ENCODE measurements at places on chromosomes 5 and 9.

DNA sequence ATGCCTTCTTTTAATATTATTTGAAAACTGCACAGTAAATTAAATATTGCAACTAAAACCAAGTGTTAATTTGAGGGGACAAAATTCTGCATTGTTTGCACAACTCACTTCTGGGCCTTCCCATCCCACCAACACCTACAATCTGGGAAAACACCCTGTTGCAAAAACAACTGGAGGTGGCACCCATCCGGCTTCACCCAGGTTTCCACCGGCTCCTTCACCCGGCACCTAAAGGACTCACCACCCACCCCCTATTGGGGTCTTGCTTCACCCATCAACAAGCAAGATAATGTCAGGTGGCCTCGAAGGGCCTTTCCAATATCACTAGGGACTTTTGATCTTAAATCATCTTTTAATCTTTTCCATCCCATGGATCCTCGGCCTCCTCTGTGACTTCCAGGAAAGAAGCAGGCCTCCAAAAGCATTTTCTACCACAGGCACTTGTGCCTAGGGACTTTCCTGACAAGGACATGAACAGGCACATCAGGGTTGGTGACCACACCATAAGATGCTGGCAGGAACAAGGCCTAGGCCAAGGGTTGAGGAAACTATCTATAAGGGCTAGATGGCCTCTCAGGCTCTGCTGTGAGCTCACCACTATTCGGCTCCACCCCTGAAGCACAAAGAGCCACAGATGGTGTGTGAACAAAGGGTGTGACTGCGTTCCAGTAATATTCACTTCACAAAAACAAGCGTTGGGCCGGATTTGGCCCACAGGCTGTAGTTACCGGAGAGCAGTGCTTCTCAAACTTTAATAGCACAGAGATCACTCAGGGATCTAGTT is 205.1 kb downstream of the AUH start:
- no peak for DNase-seq

- DNase-seq = no peak
These were observed 17.9 kb downstream of the SLC36A3 start for GRCh38 chr5:151285683-151286082.

GRCh38 chr5:2709976-2710689 is 41.3 kb downstream of the IRX2 start:
- no peak for DNase-seq

DNA sequence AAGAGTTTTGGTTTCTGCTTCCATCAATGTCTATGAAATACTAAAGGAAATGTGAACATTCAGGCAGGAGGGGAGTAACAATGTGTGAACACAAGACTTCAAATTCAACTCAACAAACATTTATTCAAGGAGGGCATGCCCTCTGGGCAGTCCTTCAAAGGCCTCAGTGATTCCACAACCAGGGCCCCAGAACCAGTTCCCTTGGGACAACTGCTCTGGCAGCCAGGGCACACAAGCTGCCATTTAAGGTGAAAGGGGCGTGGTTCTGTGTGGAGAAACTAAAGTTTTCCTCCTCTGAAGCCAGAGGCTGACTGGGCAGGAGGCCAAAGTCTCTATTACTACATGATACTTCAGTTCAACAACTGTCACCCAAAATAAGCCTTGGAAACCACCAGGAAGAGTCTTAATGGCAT is 3.2 kb downstream of the RBM18 start:
- no peak for DNase-seq

- DNase-seq = no peak
These were observed 1.6 kb downstream of the BTNL3 start for GRCh38 chr5:180990086-180990881.

GRCh38 chr5:136364307-136364706 is 1.0 kb downstream of the TRPC7 start:
- DNase-seq = no peak

- no peak for DNase-seq
These were observed 40.6 kb upstream of the COL5A1 start for GRCh38 chr9:134600836-134601638.

DNA sequence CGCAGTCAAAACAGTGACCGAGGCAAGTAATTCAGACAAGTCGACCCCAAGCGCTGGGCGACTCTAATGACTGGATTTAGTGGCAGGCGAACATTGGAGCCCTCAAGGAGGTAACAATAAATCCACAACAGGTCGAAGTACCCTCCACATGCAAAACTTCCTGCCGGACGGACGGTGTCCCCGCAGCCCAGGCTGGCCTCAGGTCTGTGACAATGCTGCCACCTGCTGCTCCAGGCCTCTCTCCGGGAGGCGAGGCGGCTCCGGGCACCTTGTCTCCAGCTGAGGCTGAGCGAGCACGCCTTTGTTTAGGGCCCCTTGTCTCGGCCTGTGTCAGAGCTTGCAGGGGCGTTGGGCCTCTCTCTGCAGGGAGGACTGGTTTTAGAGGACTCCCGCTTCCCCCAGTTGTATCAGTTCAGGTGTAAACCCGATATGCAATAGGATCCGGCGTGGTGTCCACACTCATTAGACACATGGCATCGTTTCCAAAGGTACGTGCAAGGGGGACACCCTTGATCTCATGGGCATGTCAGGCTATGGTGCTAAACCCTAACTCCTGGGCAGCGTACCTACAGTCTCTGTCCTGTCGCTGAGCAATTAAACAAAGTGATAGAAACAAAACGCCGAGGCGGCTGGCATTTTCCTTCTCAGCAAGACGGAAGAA is 628.0 kb upstream of the ADAMTS16 start:
- no peak for DNase-seq

GRCh38 chr9:134167530-134167931 is 3.2 kb upstream of the RNU6ATAC start:
- DNase-seq = no peak

DNA sequence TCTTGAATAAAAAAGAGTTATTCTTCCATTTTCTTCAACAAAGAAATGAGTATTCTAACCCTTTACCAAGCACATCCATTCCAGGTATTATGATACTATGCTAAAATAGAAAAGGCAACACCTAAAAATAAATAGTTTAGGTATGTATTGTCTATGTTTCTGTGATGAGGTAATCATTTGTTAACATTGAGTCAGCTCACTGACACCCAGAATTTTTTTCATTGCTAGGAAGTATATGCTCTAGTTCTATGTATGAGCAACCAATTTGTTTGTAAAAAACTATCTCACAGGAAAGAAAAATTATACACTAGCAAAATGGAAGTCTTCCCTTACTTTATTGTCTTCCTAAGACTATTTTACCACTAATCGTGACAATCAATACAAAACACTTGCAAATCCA is 615.6 kb upstream of the GRIN3A start:
- DNase-seq = no peak

DNA sequence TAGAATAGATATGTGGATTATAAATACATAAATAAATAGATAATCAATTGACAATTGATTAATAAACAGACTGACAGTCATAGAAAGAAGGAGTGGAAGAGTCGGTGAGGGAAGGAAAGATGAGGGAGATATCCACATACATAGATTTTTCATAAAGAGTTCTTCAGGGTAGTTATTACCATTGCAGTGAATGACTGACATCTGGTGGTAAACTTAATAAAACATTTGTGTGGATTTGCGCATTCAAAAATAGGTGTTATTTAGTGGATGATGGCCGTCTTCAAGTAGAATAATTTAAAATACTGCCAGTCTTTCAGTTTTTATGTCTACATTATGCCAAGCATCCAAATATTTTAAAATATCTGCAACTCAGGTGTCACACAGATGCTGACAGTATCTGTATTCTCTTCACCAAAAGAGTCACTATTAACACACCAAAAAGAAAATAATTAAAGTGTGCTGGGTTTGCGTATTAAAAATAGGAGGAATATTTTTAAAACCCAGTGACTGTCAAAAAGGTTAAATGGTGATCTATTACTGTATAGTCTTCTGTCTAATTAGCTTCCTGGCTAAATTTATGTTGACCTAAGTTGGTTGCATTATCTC is 78.8 kb downstream of the GIN1 start:
- no peak for DNase-seq

- DNase-seq = peak; percentile 25
These were observed at the start of gene FAM13B for GRCh38 chr5:138032572-138033385. FAM13B (minus strand) TSS chr5:138033079; CDS start chr5:138019111, 13,968 bp downstream.

DNA sequence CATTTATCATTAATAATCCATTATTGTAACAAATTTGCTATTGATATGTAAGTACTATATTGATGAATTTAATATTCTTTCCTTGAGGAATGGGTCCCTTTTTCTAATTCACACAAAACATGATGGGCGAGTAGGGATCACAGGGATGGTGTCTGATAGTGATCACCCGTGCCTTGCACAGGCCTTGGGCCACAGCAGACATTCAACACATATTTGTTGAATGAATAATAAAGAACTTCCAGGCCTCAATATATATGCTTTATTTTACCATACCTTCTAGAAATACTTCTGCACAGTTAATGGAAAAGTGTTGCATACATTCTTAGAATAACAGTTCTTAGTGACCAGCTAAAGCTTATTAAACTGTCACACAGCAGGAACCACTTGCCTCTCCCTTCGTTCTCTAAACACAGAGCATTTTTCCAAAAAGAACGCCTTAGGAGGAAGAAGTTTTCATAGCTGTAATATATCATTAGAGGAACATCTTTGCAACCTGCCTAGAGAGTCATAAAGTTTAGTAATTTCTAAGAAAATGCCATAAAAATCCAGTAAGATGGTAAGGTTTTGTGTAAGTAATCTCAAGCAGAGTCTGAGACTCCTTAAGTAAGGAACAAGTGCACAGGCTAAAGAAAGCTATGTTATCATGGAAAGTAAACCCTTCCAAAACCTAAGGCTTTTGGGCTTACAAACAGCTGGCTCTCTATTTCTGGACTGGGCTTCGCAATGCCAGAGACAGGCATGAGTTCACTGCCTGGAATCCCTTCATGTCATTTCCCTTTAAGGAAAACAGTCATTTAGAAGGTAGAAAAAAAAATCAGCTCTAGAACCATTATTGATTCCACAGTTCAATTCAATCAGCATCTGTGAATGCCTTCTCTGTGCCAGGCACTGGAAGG is 17.7 kb downstream of the TTLL11 start:
- no peak for DNase-seq

DNA sequence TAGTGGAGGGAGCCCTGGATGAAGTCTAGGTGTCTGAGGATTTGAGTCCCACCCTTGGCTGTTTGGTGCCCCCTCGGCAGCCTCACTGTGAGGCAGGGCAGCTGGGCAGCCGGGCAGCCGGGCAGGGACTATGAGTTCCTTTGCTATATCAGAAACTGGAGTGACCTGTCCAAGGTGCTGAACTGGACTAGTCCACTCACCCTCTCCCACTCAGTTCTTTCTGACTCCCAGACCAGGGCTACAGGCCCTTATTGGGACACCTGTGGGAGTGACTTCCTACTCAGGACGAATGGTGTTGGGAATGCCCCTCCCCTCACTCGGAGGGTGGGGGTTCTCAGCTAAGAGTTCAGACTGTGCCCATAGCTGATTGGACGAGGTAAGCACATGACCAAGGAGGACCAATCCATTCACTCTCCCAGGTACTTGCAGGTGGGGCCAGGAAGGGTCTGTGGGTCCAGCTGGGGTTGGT is 34.1 kb upstream of the RAPGEF1 start:
- no peak for DNase-seq

- no peak for DNase-seq
These were observed 53.2 kb upstream of the CTXN3 start for GRCh38 chr5:127595484-127596368.

DNA sequence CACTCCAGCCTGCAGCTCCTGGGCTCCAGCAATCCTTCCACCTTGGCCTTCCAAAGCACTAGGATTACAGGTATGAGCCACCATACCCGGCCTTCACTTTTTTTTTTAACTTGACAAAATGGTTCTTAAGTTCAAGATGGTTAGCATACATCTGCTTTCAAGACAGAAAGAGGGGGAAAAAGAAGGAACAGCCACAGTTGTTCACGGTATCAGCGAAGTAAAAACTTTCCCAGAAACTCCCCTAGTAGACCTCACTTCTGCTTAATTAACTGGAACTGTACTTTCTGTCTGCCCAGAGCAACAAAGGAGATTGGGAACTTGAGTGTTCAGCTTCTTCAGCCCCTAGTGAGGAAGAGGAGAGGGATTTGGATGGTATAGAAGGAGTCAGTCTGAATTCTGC is 116.7 kb downstream of the UGCG start:
- no peak for DNase-seq

GRCh38 chr5:38551030-38552017 is 5.1 kb downstream of the LIFR start:
- no peak for DNase-seq

GRCh38 chr9:93900971-93901861 is 53.9 kb downstream of the BARX1 start:
- DNase-seq = no peak

DNA sequence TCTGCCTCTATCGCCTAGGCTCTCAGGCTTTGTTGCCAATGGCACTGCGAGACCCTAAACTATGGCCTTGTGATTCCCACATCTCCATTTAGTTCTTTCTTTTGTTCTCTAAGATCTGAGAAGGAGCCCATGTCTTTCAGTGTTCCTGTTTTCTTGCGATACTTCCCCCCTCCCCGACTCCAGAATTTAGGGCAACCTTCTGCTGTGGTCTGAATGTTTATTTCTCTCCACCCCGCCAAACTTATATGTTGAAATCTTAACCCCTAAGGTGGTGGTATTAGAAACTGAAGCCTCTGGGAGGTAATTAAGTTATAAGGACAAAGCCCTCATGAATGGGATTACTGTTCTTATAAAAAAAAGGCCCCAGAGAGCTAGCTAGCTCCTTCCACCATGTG is 6.4 kb downstream of the TMC1 start:
- DNase-seq = no peak

DNA sequence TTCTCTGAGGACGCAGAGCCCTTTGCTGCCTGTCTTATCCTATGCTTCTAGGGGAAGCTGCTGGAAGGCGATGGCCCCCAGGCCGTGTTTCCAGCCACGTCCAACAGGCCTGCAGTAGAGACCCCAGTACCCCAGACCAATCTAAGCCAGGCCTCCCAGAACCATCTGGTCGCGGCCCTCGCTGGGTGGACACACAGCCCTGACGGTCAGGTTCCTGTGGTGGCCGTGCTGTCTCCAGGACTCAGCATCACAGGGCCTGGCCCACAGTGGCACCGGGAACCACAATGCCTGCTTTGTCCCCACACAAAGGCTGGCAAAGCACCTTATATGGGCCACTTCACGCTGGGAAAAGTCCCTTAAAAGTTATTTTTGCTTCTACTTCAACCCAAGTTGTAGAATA is 44.5 kb downstream of the SEMA4D start:
- DNase-seq = no peak

GRCh38 chr5:54848581-54848980 is 136.8 kb downstream of the ESM1 start:
- no peak for DNase-seq

DNA sequence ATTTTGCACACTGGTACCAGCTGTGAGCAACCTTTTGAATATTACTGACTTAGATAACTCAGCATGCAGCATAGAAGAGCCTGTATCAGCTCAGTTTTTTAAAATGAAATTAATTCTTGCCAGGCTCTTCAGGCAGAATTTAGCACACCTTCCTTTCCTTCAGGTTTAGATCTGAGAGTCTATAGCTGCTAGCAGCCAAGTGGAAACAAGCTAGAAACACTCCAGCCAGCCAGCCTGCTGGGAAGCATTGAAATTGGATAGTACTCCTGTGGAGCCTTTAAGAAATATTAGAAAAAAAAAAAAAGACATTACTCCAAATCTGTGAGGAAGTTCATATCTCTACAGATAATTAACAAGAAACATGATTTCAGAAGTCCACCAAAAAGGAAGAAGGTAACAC is 812.2 kb downstream of the DTWD2 start:
- no peak for DNase-seq

Measured in cortex of kidney (tissue), 1 donor.